Subcutaneous adipose tissue (tissue), 4 donors: ENCODE measurements at places on chromosomes 1 and 21. TPM values are rescaled to one million over a fixed set of nuclear protein-coding genes. Genes with fewer than 3 reads are reported as not detected.

The SLC1A7 gene
- not detected for total RNA-seq

The LAMB3 gene
- 20.9 TPM for total RNA-seq

The LRRC7 gene
- not detected for total RNA-seq

The AQP10 gene
- total RNA-seq = not detected

The COG2 gene
- 19.2 TPM for total RNA-seq

The CAP1 gene
- 262 TPM for total RNA-seq
